ENCODE measurements at places on chromosomes 3 and 15.

GRCh38 chr3:62835554-62836236 lies 39.5 kb downstream of the CADPS start:
- no peak for DNase-seq

GRCh38 chr3:139113231-139113992 lies 68.7 kb upstream of the PRR23C start:
- DNase-seq = no peak

GRCh38 chr15:48143856-48144255 lies 23.1 kb downstream of the SLC24A5 start:
- peak; percentile 13 for DNase-seq

DNA sequence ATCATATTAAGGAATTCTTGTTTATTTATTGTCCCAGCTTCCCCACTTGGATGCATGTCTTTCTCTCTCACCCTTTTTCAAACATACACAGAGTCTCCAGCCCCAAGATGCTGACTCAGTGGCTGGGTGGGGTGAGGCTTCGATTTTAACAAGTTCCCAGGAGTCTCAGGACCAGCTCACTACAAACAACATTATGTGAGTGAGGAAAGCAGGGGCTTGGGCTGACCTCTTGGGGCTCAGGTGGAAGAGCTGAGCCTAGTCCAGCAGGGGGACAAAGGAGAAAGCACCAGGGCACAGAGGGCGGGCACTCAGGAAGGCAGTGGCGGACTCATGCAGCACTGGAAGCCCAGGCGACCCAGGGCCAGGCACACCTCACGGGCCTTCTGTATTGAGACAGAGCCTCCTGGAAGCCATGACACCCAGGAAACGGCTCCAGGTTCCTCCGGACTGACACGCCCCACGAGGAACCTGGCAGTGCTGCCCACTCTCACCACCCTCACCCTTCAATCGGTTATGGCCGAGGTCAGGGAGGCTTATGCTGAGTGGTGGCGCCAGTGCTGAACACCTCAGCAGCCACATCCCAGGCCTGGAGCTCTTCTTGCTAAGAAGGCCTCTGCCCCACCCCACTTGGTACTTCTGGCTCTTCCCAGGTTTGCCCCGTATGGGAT lies 97.4 kb downstream of the LRIG1 start:
- DNase-seq = no peak

GRCh38 chr3:151625086-151625485 lies 108.6 kb upstream of the AADACL2 start:
- no peak for DNase-seq
